ENCODE measurements at places on chromosomes 3 and 15. TPM values are rescaled to one million over a fixed set of nuclear protein-coding genes. Genes with fewer than 3 reads are reported as not detected.

GRCh38 chr3:37574177-37574943, 287.3 kb upstream of the CTDSPL start:
- no peak for DNase-seq

The ACP3 gene
- total RNA-seq: not detected

GRCh38 chr15:46461416-46461815, 826.6 kb downstream of the SQOR start:
- no peak for DNase-seq

GRCh38 chr15:37223089-37223488, 122.7 kb upstream of the MEIS2 start:
- DNase-seq: no peak

The RARRES1 gene
- 7.8 TPM for total RNA-seq

The UPK1B gene
- 33.7 TPM for total RNA-seq

The C2CD4B gene
- 0.70 TPM for total RNA-seq

GRCh38 chr3:32288819-32289218, 50.3 kb downstream of the CMTM8 start:
- DNase-seq: no peak

- DNase-seq: no peak
Observed at GRCh38 chr3:129389572-129389937, 38.9 kb downstream of the EFCAB12 start.

The P2RY1 gene
- 0.17 TPM for total RNA-seq

DNA sequence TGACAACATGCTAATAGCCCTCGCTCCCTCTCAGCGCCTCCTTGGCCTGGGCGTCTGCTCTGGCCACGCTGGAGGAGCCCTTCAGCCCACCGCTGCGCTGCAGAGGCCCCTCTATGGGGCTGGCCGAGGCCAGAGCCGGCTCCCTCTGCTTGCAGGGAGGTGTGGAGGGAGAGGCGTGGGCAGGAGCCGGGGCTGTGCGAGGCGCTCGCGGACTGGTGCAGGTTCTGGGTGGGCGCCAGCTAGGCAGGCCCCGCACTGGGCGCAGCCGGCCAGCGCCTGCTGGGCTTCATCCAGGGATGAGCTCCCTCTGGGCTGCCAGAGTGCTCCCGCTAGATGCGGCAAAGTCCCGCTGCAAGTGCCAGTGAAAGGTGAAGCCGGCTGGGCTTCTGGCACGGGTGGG, 21.0 kb upstream of the DNAJC13 start:
- DNase-seq: no peak

The RBM6 gene
- 58.4 TPM for total RNA-seq

- DNase-seq: no peak
Observed at GRCh38 chr3:184811034-184811433, 932 bp upstream of the VPS8 start.

The HRH1 gene
- total RNA-seq: 80.7 TPM

The GOLGA6D gene
- not detected for total RNA-seq

DNA sequence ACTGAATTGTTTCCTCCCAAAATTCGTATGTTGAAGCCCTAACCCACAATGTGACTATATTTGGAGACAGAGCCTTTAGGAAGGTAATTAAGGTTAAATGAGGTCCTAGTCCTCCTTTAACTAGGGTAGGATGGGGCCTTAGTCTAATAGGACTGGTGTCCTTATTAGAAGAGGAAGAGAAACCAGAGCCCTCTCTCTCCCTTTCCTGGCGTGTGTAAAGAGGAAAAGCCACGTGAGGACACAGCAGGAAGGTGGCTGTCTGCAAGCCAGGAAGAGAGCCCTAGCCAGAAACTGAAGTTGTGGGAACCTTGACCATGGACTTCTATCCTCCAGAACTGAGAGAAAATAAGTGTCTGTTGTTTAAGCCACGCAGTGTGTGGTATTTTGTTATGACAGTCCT, 94.3 kb downstream of the OXNAD1 start:
- DNase-seq: no peak

DNA sequence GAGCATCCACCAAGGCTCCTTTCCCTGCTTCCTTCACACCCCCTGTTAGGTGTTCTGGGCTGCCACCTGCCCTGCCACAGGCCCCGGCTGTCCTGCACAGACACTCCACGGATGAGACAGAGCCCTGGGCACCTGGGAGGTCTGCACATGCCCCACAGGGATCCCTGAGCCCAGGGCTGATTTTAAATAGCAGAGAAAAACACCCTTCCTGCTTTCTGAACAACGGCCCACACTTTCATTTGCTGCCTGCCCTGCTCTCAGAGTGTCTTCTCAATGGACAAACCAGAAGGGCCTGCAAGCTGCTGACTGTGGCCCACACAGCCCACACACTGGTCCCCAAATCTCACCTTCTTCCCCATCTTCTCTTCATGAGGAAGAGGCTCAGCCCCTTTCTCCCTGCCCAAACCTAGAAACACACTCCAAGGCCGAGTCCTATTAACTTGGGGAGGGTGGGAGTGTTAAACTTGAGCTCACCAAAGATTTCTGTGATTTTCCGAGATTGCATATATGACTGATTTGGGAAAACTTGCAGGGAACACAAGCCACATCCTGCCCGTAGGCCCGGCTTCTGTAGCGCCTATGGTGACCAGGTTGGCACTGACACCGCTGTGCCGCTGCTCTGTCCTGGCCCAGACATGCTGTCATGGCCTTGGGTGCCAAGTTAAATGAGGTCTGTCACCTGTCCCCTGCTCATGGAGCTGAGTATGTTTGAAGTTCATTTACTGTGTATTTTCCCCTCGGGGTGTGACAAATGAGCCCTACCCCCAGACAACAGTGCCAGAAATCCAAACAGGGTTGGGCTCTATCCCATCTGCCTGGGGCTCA, 47.2 kb upstream of the KLF13 start:
- DNase-seq: no peak

The LEKR1 gene
- total RNA-seq: 1.4 TPM

- peak; percentile 42 for DNase-seq
Observed at GRCh38 chr3:194871864-194872668, 186.4 kb downstream of the FAM43A start.

DNA sequence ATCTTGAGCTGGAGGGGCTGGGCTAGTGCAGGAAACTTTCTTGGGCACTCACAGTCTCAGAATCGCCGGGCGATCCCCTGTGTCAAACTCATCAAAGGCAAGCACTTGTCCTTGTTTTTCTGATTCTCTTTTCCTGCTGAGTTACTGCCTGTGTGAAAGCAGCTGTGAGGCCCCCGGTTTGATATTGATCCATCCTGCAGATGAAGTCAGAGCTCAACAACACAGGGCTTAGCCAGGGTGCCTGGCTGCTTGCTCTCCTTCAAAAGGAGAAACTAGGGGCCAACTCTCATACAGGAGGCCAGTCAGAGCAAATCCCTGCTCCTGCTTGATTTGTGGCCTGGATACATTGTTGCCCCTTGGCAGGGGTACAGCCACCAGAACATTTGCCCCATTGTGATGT, 22.9 kb downstream of the CLSTN2 start:
- no peak for DNase-seq

GRCh38 chr15:48595981-48596380, 49.5 kb downstream of the FBN1 start:
- DNase-seq: no peak

- peak; percentile 65 for DNase-seq
Observed at GRCh38 chr15:73965758-73966113, 26.4 kb downstream of the STOML1 start.

DNA sequence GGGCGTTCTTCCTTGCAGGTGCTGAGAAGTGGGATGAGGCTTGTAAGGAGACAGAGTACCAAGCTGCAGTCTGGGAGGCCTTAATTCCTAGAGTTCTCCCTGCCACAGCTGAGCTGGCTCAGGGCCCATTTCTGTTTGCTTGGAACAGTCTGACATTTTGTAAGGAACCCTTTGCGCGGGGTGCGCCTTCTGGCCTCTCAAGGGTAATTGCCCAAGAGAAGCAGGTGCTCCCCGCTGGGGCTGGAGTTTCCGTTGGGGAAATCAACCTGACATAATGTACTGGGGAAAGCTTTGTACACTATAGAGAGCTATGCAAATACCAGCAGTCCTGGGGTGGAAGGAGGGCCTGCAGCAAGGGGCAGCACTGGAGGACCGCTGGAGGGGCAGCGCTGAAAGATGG, 83.6 kb downstream of the HMG20A start:
- no peak for DNase-seq

DNA sequence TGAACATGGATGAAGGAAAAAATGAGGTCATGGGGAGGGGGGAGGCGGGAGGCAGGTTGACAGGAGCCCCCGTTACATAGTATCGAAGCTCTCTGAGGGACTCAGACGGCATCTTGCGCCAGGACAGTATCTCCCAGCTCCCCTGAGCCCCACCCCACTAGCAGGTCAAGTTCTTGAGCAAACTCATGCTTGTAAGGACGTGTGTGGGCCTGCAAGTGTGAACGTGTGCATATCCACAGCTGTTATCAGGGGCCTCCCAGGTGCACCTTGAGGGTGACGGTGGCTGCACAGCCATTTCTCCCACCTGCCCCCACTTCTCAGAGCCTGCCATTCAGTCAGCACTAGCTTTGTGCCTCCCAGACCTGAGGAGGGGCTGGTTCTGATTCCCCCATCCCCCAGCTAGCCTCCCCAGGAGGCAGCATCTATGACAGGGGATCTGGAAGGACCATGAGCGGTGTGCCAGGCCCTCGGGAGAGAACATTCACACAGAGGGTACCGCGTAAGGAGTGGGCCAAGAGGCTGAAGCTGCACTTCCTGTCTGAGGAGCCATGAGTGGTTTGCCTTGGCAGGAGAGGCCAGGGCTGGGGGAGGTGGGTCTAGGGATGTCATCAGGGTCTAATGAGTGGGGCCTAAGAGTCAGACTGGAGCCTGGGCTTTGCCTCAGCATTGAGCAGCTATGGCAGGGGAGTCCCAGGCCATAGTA, 2.9 kb downstream of the SEMA3F start:
- no peak for DNase-seq

GRCh38 chr3:113111011-113111707, 100.2 kb upstream of the BOC start:
- peak; percentile 22 for DNase-seq

The WDR49 gene
- 0.50 TPM for total RNA-seq

The PARP6 gene
- 22.3 TPM for total RNA-seq

DNA sequence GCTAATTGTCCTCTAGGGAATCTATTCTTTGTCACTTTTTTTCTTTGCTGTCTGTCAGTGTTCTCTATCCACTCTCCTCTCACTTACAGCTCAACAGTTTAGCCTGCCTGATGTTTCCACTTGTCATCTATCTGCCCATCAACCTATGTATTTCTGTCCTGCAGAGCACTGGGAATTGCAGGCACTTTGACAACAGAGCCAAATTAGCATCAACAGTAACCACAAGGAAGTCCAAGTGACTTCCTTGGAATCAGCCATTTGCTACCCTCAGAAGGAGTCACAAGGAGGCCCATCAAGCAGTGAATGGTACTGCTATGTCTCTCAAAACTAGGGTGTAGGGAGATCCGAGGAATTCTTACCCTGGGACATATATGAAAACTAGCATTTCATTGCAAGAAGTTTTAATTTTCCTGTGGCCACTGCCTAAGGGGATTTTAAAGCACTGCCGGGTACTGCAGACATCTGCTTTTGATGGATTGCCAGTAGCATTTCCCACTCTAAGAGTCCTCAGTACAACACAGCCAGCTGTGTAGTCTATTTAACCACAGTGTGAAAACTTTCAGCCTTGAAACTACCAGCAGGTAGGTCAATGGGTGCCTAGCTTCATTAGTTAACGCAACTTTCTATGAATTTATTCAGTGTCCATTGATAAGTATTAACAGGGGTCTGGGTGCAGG, 898.8 kb downstream of the NTRK3 start:
- no peak for DNase-seq

- no peak for DNase-seq
Observed at GRCh38 chr3:191008074-191008473, 145.6 kb upstream of the GMNC start.

DNA sequence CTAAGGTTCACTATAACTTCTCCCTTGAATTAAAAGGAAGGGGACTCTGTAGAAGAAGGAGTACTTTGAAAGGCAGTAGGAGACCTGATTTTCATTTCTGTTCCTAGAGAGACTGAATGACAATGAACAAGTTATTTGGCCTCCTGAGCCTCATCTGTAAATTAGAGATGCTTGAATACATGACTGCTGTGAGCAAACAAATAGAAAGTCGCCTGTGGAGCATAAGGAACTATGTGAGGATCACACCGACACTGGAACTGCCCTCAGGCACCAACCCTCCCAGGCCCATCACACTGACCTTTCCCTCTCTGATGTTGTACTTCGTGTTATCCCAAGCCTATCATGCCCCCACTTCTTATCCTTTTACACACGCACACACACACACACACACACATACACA, 48.6 kb downstream of the IMPG2 start:
- no peak for DNase-seq
